ENCODE measurements at places on chromosomes 13 and 19.

GRCh38 chr19:13938301-13939064, at the start of gene PODNL1:
Gene PODNL1 (minus strand): TSS chr19:13938417. CDS start chr19:13938181, 236 bp downstream.
- DNase-seq = no peak

GRCh38 chr13:34011552-34012085, 193.7 kb downstream of the RFC3 start:
- DNase-seq = no peak

DNA sequence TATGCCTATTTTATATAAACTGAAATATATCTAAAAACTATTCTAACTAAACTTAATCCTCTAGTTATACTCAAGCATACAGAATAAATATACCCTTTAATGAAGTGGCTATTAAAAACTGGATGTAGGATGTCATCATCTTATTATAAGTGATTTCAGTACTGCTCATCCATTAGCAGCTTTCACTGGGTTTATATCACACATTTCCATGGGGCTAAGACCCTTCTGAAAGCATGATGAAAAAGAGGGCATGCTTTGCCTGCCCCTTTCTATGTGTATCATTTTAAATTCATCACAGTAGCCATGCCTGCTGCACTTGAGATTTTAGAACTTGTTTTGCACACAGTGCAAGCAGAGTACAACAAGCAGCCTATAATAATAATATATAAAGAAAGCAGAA, 477.5 kb downstream of the SLITRK6 start:
- DNase-seq = no peak

DNA sequence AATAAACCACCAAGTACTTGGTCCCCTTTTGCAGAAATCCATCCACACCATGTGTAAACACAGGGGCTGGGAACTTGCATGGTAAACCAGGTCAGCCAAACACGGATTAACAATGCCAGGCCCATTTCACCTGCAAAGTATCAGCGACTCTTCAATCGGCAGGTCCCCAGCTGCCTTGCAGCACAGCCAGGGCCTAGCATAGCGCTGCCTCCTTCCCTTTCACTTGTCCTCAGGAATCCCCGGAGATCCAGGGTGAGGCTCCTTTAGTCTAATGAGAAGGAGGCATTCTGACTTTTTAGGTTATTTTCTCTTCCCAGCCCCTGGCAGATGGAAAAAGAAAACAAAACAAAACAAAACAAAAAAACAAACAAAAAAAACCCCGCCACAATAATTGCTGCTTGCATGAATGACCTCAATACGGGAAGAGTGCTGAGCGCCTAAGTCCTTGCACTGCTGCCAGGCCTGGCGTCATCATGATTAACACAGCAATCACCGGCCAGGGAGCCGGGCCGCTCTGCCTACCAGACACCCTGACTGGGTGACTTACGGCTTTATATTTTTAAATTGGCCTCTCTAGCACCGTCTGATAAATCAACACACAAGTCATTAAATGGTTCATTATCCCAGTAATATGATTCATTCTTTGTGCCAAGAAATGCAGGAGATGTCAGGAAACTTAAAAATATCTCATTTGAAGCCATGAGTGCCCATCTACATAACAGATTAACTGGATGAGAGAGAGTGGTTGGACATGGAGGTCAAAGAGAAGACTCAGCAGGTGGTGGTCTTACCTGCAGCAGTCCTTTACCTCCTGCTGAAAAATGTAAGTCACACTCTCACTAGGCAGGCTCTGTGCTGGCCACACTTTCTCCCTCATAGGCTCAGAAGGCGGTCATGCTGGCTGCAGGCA, 692.7 kb downstream of the UQCRFS1 start:
- no peak for DNase-seq

DNA sequence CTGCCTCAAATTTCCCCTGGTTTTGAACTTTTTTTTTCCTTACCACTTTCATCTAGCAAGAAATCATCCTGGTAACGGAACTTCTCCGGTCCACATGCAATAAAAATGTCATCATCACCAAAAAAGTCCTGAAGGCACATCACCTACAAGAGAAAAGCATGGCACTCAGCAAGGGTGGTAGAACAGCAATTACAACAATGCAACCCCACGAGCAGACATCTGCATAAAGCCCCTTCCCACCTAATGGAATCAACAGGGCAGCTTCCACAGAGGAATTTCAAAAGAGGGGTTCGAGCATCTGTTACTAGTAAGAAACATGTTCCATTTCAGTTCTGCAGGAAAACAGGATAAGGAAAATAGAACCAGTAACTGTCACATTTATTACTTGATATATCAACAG, 183.9 kb downstream of the DCLK1 start:
- DNase-seq = no peak

DNA sequence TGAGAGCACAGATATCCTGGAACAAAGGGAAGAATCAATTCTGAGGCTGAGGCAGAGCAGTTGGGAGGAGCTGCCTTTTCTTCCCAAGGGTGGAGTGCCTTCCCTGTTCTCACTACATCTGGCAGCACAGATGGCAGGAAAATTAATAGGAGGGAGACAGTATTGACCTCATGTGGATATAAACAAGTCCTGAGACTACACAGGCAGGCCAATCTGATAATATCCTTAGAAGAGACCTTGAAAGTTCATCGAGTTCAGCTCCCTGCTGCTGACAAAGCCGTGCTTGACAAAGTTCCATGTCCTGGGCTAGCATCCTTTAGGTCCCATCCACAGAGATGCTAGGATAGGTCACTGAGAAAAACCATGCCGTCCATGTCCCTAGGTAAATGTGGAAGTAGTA, 1451.5 kb downstream of the EFNB2 start:
- no peak for DNase-seq

DNA sequence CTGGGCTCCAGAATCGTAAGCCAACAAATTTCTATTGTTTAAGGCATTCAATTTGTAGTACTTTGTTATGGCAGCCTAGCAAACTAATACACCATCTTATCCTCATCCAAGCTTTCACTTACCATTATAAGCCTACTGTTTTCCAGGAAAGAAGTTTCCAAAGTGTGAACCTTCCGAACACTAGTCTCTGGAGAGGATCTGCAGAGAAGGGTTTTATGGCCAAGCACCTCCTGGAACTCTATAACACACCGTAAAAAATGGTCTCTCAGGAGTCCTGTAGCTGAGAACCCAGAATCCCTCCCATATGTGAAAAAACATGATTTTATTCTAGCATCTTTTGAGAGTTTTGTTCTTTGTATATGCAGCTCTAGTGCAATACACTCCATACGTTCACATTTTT, 142.1 kb downstream of the POSTN start:
- DNase-seq = no peak

DNA sequence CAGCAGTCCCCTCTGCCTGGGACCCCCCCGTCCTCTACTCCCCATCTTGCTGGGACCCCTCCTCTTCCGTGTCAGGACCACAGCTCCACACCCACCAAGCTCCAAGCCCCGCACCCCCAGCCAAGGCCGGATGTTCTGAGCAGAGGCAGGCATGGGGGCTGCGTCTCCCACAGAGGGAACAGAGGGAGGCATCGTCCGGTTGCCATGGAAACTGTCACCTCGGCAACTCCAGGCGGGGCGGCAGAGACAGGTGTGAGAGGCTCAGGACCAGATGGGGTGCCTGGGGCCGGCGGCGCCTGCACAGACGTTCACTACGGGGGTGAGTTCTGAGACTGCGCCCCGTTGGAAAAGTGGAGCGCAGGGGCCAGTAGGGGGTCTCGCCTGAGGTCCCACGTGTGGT, 5.4 kb downstream of the RNU6-9 start:
- DNase-seq = no peak

DNA sequence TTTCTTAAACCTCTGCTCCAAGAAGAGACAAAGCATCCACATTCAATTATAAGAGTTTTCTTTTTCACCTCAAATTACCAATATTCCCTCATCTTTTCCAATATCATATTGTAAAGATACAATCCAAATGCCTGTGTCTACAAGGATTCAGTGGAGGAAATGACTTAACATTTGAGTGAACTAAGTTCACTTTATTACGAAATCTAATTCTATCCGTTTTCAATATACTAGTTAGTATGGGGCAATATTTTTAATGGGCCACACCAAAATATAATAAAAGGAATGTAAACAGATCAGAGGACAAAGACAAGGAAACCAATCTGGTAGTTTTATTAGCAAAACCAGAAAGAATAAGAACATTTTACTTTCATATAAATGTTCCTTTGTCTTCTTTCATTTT, 136.0 kb downstream of the DCLK1 start:
- DNase-seq = no peak

DNA sequence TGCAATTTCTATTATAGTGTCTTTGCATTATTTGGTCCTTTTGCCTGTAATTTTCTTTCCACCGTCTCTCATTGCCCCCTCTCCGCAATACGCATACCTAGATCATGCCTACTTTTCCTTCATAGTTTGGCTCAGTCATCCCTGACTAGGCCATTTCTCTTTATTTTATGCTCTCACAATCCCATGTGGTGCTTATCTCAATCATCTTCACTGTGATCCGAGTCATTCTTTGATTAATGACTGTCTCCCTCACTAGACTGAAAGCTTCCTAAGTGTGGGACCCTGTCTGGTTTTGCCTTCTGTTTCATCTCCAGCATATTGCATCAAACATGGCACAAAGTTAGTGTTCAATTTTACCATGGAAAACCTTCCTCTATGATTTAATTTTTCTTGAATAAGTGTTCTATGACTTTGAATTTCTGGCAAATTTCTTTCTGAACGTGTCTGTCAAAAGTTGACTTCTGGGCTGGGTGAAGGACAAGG, 43.7 kb upstream of the OLFM4 start:
- DNase-seq = no peak

- no peak for DNase-seq
These were observed 16.7 kb upstream of the SERPINE3 start for GRCh38 chr13:51322826-51323225.

Data from mesendoderm (in vitro differentiated cells).